ENCODE measurements at places on chromosomes 3 and 15.

DNA sequence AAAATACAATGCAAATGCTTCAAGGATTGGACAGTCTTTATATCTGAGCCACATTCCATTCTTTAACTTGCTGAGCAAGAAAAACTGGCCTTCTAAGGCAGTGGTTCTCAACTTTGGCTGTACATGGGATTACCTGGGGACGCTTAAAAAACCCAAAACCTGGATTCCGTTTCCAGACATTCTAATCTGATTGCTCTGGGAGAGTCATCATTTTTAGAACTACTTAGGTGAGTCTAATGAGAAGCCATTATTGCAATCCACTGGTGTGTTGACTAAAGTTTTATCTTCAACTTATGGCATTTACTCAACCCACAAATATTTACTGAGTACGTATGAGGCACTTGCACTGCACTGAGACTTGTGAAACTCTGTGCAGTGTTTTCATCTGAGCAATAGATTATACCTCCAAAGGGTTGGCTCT lies 195.7 kb upstream of the ATP11B start:
- no peak for DNase-seq

DNA sequence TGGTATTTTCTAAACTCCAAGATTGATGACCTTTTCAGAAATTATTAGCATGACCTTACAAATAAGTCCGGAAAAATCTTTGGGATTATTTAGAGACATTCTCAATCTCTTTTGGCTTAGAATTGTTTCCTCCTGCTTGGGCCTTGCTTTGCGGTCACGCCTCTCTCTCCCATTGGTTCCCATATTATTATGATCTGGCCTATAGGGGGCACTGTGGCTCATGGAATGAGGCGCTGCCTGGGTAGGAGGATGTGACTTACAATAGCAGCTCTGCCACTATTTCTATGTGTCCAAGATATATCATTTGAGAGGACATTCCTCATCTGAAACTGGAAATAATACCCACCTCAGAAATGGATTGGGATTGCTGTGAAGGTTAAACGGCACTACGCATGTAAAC lies 464.9 kb downstream of the MFSD1 start:
- no peak for DNase-seq

GRCh38 chr3:11385326-11385725 lies 113.1 kb downstream of the ATG7 start:
- no peak for DNase-seq

GRCh38 chr3:191120447-191121298 lies 78.4 kb upstream of the OSTN start:
- DNase-seq, result no peak

- no peak for DNase-seq
These were observed 8.7 kb downstream of the KIF7 start for GRCh38 chr15:89646416-89647141.

GRCh38 chr3:142489572-142490323 lies 41.9 kb upstream of the XRN1 start:
- no peak for DNase-seq
